ENCODE measurements at places on chromosomes 2 and 18.

GRCh38 chr2:240162032-240162431 is 21.6 kb upstream of the OTOS start:
- no peak for DNase-seq

GRCh38 chr2:150955231-150955630 is 306.4 kb downstream of the RBM43 start:
- DNase-seq: no peak

- DNase-seq: no peak
Measured at GRCh38 chr18:74436158-74436769, 20.8 kb downstream of the DIPK1C start.

DNA sequence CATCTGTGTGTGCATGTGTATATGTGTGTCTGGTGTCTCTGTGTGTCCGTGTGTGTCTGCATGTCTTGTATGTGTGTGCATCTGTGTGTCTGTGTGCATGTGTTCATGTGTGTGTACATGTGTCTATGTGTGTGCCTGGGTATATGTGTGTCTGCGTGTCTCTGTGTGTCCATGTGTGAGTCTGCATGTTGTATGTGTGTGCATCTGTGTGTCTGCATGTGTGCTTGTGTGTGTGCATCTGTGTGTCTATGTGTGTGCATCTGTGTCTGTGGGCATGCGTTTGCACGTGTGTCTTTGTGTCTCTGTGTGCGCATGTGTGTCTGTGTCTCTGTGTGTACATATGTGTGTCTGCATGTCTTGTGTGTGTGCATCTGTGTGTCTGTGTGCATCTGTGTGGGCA is 207.7 kb downstream of the TNS1 start:
- no peak for DNase-seq

DNA sequence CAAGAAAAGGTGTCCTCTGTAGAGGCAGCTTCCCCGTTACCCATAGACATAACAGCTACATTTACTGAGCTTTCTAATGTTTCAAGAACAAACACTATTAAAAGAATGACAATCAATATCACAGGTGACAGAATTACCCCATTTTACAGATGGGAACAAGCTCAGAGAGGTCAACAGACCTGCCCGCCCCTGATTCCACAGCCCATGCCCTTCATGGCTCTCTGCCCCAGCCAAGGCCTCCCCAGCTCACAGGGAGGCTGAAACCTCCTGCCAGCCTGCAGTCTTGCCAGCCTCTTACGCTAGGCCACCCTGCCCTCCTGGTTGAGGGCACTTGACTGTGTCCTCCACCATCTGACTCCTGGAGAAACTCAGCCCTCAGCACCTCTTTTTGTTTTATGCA is 19.1 kb upstream of the SLC35F6 start:
- DNase-seq: no peak

DNA sequence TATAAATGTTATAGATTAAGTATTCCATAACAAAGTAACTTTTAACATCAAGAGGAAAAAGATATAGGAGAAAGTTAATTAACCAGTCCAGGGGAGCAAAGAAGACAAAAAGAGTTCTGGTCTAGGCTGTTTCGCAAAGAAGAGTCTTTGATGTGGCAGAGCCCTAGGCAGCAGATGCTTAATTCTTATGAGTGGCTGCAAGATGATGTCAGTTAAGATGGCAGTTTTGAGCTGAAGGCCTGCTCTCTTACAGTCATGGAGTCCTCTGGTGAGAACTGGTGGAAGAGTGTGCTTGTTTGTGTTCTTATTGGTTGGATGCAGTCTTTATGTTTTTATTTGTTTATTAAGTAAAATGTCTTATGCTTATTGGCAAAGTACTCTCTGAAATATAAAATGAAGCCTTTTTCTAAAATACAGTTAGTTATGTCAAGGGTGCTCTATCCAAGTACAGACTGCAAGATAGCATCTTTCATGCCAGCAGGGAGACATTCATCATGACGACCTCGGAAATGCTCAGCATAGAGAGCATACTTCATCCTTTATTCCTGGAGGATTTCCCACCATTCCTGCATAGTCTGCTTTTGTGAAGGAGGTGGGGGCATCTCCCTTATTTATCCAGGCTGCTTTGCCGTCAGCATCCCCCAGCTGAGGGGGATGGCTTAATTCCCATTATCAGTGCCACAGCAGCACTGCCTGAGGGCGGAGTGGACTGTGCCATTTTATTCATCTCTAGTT is 38.9 kb upstream of the SERPINE2 start:
- no peak for DNase-seq

DNA sequence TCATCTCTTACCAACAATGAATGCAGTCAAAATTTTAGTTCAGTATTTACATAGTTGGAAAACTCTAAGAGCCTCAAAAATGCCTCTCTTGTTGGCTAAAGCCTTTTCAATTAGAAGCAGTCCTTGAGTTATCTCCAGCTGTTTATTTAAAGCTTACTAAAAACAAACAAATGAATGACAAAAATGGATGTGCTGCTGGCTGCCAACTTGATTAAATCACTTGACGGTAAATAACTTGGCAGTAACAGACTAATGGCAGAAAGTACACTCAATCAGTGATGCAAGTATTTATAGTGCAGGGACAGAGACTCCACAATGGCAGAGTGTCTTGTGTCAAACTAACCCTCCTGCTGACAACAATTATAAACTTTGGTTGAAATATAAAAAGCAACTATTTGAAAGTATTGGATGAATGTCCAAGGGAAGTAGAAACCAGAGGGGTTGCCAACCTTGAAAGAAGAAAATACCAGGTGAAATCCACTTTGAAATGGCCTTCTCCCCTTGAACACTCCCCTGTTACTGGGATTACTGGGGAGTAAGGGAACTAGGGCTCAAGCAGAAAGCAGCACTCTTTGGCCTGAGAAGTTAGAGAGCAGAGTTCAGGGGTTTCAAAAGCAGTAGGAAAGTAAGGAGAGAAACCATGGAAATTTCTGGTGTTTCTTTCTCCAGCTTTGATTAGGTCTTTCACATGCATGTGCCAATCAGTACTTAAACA is 245.2 kb upstream of the SPHKAP start:
- no peak for DNase-seq

DNA sequence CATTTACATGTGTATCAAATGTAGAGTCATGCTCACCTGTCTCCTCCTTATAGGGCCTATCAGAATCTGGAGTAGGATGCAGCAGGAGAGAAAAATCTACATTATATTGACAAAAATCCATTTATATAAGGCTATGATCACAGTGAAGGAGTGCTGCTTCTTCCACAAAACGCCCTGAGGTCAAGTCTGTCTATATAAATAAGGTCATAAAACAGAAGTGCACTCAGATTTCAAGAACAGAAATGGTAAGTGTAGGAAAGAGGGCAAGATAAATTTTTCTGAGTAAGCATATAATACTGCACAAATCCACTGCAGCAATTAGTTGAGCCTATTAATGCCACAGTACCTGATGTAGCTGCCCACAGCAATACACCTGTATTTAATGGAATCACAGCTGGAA is 51.8 kb downstream of the COL5A2 start:
- DNase-seq: no peak

GRCh38 chr2:200148366-200148765 is 158.1 kb upstream of the SPATS2L start:
- no peak for DNase-seq

DNA sequence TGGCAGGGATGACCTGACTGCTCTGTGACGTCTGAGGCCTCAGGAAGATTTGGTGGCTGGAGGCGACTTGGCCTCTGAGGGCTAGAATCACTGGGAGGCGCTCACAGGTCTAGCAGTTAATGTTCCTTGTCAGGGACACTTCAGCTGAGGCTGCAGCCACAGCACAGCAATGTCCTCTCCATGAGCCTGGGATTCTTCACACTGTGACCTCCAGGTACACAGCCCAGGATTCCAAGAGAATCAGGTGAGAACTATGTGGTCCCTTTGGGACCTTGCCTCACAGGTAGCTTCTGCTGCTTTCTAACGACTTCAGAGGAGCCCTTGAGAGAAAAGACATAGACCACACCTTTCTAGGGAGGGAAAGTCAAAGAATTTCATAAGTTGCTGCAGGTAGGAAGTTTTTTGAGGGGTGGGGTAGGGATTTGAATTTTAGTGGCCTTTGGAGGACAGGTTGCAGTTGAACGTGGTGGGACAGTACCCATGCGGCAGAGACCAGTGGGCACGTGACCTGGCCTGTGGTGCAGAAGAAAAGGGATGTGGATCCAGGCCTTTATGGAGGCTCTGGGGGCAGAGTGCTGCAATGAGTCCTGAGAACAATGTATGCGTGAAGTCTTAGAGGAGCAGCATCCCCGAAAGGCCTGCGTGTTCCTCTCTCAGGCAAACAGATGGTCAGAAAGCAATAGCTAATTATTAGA is 86.2 kb downstream of the LYPD1 start:
- no peak for DNase-seq

DNA sequence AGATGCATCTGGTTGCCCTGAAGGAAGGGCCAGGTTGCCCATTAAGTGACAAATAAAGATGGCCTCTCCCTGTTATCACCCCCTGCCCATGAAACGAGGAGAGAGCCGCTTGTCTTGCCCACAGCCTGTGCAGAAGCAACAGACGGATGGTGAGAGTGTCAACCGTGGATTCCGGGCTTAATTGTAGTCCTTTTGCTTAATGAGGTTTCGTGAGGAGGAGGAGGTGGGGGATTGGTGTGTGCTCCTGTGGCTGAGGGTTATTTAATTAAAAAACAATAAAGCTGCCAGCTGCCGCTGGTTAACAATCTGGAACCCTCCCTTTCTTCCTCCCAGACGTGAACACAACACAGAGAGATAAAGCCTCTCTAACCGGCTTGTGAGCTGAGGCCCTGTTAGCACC is 188.0 kb upstream of the PARD3B start:
- DNase-seq: no peak

- no peak for DNase-seq
Measured at GRCh38 chr2:216281316-216281715, 91.0 kb downstream of the MARCHF4 start.

- DNase-seq: no peak
Measured at GRCh38 chr2:36710858-36711515, 14.5 kb downstream of the VIT start.

DNA sequence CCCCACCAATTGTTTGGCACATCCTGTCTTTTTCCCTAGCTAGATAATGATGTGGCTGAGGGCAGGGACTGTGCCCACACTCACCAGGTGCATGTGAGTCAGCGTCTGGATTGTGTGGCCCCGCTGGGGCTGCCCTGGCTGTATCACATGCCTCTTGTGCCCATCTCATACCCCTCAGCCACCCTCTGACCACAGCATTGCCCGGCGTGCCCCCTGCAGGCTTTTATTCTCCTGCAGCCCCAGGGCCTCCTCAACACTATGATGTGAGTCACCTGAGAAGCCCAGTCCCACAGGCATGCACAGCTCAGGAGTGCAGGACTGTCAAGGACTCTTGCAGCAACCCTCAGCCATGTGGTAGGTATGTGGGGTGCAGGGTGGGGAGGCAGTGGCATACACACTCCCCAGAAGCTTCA is 14.8 kb upstream of the STEAP3 start:
- no peak for DNase-seq

DNA sequence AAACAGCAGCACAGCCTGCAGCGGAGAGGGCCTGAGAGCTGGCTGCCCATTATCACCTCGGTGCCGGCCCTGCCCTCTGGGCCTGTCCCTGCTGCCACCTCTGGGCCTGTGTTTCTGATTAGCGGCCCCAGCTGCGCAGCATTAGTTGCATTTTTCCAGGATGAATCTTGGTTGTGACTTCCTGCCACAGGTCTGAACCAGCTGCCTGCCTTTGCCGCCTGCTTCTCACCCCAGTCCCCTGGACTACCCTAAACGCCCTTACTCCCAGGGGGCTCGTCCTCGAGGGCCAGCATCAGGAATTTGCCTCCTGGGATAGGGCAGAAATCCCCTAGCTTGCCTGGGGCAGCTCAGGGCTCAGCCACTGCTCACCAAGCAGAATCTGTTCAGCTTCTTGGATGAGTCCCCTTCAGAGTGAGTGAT is 342.8 kb downstream of the DYSF start:
- no peak for DNase-seq

- no peak for DNase-seq
Measured at GRCh38 chr18:69787825-69788547, 159.7 kb downstream of the CD226 start.

GRCh38 chr2:180050246-180050645 is 43.1 kb upstream of the CWC22 start:
- DNase-seq: no peak

GRCh38 chr2:238314576-238314975 is 5.7 kb upstream of the TRAF3IP1 start:
- DNase-seq: no peak

- DNase-seq: no peak
Measured at GRCh38 chr18:53795610-53796009, 428.9 kb downstream of the MBD2 start.

Measured in activated naive CD4-positive, alpha-beta T cell (primary cell).